ENCODE measurements at places on chromosomes 6 and 20. TPM values are rescaled to one million over a fixed set of nuclear protein-coding genes. Genes with fewer than 3 reads are reported as not detected.
A peak's percentile ranks its signal among the peaks of the same experiment; 100 is the strongest.

The ANKRD60 gene
- polyA plus RNA-seq: not detected

The NRSN2 gene
- 65.3 TPM for polyA plus RNA-seq

The LY6G6F gene
- polyA plus RNA-seq: not detected

The PDYN gene
- polyA plus RNA-seq: not detected

The TIAM2 gene
- polyA plus RNA-seq: 11.8 TPM

The FAXC gene
- 8.3 TPM for polyA plus RNA-seq

The TPMT gene
- 10.5 TPM for polyA plus RNA-seq

The MYH7B gene
- 0.42 TPM for polyA plus RNA-seq

DNA sequence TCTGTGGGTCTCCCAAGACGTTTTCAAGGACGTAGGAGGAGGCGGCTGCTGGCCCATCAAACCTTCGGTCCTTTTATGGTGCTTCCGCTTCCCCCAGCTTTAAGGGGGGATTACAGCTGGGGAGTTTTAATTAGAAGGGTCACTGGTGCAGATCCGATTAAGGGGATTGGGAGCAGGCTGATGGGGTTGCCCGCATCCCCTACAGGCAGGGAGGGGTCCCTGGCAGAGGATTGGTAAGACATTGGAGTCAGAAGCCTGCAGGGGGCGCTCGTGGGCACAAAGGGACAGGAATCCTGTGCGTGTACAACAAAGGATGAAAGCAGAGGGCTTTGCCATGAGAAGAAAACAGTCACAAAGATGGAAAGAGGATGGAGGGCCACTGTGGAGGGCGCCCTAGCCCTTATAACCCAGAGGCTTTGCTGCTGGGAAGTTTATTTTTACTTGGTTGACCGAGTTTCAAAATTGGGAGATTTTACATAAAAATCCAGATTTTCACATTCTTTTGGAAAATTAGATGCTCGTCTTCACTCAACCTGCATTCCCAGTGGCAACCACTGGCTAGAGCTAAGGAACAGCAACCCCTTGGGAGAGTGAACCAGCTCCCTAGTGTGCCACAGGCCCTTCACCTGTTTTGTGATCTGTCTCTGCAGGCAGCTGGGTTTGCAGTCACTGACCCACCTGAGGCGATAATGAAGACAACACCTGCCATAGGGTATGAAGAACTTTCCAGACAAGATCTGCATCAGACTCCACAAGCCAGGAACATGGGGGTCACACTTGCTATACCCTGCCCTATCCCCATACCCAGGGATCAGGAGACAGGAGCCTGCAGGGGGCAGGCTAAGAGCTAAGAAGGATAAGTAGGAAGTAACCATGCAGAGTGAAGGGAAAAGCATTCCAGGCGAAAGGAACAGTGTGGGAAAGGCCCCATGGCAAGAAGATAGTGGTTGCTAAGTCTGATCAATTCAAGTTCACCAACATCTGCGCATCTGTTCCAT is 97.7 kb downstream of the KCNB1 start:
- no peaks in the 10 kb centered on the region for H3K4me1 ChIP-seq
- H3K36me3 ChIP-seq: no peaks in the 10 kb centered on the region
- no peak overlapping the region for H3K27ac ChIP-seq
- no peak overlapping the region for H3K4me3 ChIP-seq
- peaks cover under 1% of the 10 kb centered on the region for H3K27me3 ChIP-seq

DNA sequence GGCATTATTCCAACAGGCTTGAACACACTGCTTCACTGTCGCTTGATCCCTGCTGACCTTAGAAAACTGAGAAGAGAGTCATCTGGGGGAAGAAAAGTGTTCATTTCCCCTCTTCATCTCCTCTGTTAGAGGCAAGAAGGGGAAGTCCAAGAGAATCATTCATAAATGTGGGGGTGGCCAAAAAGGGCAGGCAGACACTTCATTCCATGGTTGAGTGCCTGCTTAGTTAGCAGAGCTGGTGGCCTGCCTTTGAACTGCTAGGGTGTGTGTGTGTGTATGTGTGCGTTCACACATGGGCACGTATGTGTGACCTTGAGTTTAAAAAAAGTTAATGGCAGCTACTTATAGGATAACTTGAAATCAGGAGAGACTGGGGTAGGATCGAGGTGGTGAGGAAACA is 39.4 kb upstream of the RFPL4B start:
- DNase-seq: no peak
- H3K36me3 ChIP-seq: no peaks in the 10 kb centered on the region
- H3K4me1 ChIP-seq: no peaks in the 10 kb centered on the region
- no peak overlapping the region for H3K4me3 ChIP-seq

DNA sequence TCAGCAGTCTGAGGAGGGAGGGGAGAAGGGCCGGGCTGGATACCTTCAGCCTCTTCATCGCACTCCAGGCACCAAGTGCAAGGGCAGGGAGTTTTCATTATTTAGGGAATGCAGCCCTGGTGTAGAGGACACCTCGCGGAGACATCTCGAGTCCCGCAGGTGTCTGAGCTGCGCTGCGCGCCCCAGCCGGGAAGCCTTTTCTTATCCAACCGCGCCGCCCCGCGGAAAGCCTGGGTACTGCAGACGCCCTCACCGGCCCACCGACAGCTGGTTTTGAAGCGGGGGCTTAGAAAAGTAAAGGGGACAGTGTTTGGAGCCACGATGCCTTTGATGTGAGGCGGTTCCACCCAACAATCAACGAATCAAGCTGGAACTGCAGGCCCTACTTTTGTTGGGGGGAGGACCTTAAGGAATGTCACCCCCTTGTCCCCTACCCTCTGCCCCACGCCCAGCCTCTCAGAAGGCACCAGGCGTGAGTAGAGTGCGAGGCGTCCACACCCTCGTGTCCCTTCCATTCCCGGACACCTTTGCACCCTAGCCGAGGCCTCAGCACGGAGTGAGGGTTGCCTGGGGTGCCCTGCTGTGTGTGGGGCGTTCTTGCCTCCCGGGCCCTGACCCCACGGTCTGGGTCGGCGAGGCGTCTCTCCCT is 8.6 kb downstream of the NKX2-2 start:
- H3K4me3 ChIP-seq: peak overlapping the region; percentile 45
- H3K27me3 ChIP-seq: peaks cover 95% of the 10 kb centered on the region
- DNase-seq: peak; percentile 85
- no peak overlapping the region for H3K27ac ChIP-seq
- H3K36me3 ChIP-seq: no peaks in the 10 kb centered on the region
- peaks cover 7% of the 10 kb centered on the region for H3K4me1 ChIP-seq

GRCh38 chr20:44018259-44018941 is 103.7 kb downstream of the TOX2 start:
- no peaks in the 10 kb centered on the region for H3K36me3 ChIP-seq
- peak; percentile 68 for DNase-seq
- no peaks in the 10 kb centered on the region for H3K27me3 ChIP-seq
- peaks cover 11% of the 10 kb centered on the region for H3K4me1 ChIP-seq

DNA sequence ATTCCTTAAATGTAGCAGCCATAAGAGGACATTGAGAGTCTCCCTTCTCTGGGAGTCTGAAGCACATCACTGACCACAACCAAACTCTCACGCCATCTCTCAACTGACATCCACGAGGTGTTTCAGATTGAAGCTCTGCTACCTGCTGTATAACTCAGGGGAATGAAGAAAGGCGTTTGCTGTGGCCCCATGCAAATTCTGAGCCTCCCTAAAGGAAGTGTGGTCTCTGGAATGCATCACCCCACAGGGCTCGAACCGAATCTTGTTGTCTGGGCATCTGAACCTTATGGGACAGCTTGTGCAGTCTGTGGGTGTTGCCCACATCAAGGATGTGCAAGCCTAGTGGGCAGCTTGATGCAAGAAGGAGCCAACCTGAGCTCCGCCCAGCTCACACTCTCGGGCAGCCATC is 10.9 kb downstream of the PMEPA1 start:
- peaks cover 20% of the 10 kb centered on the region for H3K4me1 ChIP-seq
- H3K36me3 ChIP-seq: no peaks in the 10 kb centered on the region

GRCh38 chr6:17585766-17586490 is 14.2 kb upstream of the FAM8A1 start:
- no peak overlapping the region for H3K4me3 ChIP-seq
- H3K27me3 ChIP-seq: no peaks in the 10 kb centered on the region
- H3K27ac ChIP-seq: no peak overlapping the region
- H3K4me1 ChIP-seq: no peaks in the 10 kb centered on the region
- DNase-seq: peak; percentile 20

DNA sequence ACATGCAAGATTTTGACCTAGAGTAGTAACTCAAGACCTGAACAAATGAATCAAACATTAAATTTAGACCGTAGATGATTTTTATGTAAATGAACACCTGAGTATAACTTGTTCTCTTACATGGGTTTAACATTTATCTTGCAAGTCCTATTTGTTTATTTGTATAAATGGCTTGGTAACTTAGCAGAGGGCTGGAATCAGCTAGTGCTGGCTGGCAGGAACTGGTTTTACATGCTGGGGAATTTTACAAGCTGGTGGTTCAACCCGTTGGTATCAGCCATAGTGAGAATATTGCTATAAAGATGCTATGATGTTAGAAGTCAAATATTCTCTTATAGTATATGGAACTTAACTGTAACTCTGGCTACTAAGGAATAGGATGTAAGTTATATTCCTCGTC is 8.9 kb downstream of the SLC22A2 start:
- H3K4me3 ChIP-seq: no peak overlapping the region
- no peaks in the 10 kb centered on the region for H3K27me3 ChIP-seq
- DNase-seq: no peak
- peaks cover 10% of the 10 kb centered on the region for H3K4me1 ChIP-seq

DNA sequence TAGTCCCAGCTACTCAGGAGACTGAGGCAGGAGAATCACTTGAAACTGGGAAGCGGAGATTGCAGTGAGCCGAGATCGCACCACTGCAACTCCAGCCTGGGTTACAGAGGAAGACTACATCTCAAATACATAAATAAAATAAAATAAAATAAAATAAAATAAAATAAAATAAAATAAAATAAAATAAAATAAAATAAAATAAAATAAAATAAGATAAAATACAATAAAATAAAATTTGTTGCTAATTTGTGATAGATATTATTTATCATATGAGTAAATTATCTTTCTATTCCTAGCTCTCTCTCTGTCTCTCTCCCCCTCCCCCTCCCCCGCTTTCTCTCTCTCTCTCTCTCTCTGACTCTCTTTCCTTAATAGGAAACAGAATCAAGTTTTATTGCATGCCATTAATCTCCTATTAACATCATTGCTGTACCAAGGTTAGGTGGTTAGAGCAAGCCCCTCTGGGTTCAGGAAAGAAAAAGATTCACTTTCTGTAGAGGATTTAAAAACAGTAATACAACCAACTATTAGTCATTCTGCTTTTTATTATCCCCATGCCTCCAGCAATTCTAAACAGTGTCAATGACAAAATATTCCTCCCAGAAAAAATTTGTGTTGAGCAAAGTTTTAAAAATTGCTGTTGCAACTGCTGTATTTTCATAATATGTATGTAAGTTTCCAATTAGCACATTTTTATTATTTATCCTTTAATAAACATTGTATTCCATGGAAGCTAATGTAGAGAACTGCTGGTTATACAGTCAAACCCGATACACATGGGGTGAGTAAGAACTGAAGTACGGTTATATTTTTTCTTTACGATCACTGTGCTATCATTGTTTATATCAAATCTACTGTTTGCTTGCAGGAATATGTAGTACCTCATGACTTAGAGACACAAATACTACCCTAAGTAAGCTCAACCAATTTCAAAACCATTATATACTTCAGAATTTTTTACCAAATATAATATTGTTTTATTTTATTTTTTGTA is 22.1 kb downstream of the BMP5 start:
- H3K4me3 ChIP-seq: no peak overlapping the region
- no peaks in the 10 kb centered on the region for H3K36me3 ChIP-seq
- no peak overlapping the region for H3K27ac ChIP-seq
- H3K4me1 ChIP-seq: no peaks in the 10 kb centered on the region
- no peaks in the 10 kb centered on the region for H3K27me3 ChIP-seq
- DNase-seq: no peak

- no peaks in the 10 kb centered on the region for H3K4me1 ChIP-seq
- no peak overlapping the region for H3K4me3 ChIP-seq
- H3K27ac ChIP-seq: no peak overlapping the region
Measured at GRCh38 chr20:38628580-38629470, 27.2 kb downstream of the ARHGAP40 start.

- no peaks in the 10 kb centered on the region for H3K4me1 ChIP-seq
- DNase-seq: no peak
- H3K27me3 ChIP-seq: no peaks in the 10 kb centered on the region
Measured at GRCh38 chr6:148146717-148147462, 195.7 kb upstream of the SASH1 start.

DNA sequence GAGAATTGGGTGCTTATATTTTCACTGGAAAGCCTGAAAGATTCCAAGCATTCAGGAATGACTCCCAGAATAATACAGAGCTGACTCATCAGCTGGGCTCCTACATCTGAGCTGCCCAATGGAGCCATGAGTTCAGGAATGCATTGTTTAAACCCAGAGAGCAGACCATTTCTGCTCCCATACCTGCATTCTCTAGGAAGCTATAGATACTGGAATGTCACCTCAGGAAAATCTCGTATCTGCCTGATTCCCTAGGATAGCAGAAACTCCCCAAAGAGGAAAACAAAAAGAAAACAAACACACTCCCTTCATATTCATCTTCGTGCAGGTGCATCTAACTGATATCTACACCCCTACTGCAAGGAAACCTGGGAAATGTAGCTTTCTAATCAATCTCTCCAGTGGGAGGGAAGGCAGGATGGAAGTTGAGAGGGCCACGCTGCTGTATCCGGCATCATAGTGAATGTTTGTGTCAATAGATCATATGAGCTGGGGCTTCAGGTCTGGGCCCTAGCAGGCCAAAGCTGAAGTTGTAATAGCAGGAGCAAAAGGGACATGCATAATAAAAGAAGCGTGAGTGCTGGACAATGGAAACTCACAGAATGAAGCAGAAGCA is 8.2 kb upstream of the SLC2A12 start:
- H3K4me1 ChIP-seq: no peaks in the 10 kb centered on the region
- H3K27ac ChIP-seq: no peak overlapping the region
- H3K4me3 ChIP-seq: no peak overlapping the region

GRCh38 chr6:117138920-117139319 is 126.4 kb upstream of the VGLL2 start:
- no peaks in the 10 kb centered on the region for H3K36me3 ChIP-seq
- no peak overlapping the region for H3K27ac ChIP-seq
- no peaks in the 10 kb centered on the region for H3K4me1 ChIP-seq

Measured in hepatocyte (in vitro differentiated cells).